ENCODE measurements at places on chromosomes 13 and 19. TPM values are rescaled to one million over a fixed set of nuclear protein-coding genes. Genes with fewer than 3 reads are reported as not detected.

The CRX gene
- total RNA-seq = not detected

The CLEC4G gene
- not detected for total RNA-seq

The SERP2 gene
- total RNA-seq = 10.4 TPM

The KIR3DL2 gene
- total RNA-seq = not detected

The CD209 gene
- not detected for total RNA-seq

The TMTC4 gene
- total RNA-seq = 26.8 TPM

The SIRT2 gene
- 45.8 TPM for total RNA-seq

The IFNL1 gene
- not detected for total RNA-seq

The ACER1 gene
- total RNA-seq = not detected

The GPC5 gene
- total RNA-seq = 0.19 TPM

The PLK5 gene
- not detected for total RNA-seq

The PSG6 gene
- 0.85 TPM for total RNA-seq

The SPACA4 gene
- total RNA-seq = not detected

The ZNF534 gene
- total RNA-seq = under 0.01 TPM

The LILRB5 gene
- not detected for total RNA-seq

The LIM2 gene
- not detected for total RNA-seq

The ZIC2 gene
- total RNA-seq = not detected

The CYP2A6 gene
- total RNA-seq = not detected

The MBD3L3 gene
- total RNA-seq = not detected

The PTPRS gene
- total RNA-seq = 61.7 TPM

The BBC3 gene
- total RNA-seq = 16.1 TPM

The TGFBR3L gene
- total RNA-seq = 1.7 TPM

The CADM4 gene
- total RNA-seq = 4.2 TPM

The ZNF610 gene
- 2.5 TPM for total RNA-seq

The LGALS16 gene
- total RNA-seq = not detected

The TYROBP gene
- total RNA-seq = not detected

The IQCN gene
- total RNA-seq = 0.19 TPM

The SIGLEC11 gene
- total RNA-seq = not detected

The LMTK3 gene
- total RNA-seq = not detected

Data from regular cardiac myocyte (primary cell).